Hypothalamus (tissue), 51 donors: ENCODE measurements at places on chromosomes 6 and 20.

DNA sequence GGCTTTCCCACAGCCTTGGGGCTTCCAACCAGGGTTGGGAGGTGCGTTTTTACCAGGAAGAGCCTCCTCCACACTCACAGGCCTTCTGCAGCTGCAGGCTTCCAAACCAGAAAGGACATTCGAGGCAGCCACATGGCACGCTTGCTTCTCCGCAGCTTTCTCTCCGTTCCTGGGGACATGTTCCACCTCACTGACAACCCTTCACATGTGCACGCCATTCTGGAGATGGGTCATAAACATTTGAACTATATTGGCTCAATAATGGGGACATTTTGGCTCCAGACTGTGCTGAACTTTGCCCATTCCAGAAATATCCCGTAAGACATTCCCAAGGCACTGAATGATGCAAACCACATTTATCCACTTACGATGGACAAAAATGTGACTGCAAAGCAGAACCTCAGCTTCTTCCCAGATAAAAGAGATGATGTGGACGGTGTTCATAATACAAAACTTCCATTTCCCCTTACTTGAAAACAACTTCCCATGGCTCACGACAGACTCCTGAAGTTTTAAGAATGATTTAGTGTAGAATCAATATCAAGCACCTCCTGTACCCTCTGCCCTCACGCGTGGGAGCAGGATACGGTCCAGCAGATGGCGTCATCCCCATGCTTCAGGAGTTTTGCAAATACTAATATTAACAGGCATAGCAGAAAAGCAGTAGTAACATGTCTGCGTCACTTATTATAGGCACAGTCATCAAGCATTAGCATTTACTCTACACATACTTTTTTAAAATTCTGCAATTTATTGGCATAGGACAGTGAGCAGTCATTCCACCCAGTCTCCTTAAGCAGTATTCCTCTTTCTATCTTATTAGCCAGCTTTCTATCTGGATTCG, 25.4 kb upstream of the FOXF2 start:
- no peak for DNase-seq

DNA sequence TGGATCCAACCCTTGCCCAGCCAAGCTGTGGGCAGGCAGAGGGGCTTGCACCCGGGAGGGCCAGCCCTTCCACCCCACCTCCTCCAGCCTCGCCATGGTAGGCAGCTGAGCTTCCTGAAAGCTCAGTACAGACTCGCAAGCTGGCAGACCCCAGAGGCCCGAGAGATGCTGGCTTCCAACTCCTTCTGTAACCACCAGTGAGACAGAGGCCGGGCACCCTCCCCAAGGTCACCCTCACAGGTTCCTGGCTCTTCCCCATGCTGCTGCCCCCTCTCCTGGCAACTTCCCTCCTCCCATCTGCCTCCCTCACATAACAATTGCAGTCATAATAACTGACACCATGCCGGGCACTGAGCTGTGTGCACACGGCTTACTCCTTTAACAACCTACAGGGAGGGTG, 26.2 kb upstream of the NOL4L start:
- DNase-seq: no peak

DNA sequence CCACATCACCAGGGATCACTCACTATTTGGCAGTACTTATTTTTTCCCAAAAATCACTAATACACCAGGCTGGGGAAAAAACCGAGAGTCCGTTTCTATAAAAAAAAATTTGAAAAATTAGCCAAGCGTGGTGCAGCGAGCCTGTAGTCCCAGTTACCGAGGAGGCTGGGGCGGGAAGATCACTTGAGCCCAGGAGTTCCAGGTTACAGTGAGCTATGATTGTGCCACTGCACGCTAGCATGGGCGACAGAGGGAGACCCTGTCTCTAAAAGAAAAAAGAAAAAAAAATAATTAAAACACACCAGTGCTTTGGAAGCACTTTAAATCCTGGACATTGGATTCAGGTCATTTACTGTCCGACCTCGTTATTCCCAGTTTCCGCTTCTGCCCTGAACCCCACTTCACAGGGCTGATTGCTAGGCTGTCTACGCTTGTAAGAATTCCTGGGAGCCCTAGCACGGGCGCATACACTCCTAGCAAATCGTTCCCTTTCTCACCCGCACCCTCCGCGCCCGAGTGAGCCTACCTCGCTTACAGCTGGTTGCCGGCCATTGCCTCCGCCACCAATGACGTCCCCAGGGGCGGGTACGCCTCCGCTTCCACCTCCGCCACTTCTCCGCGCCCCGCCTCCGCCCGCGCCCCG, at the start of gene TPMT:
TPMT (minus strand) TSS at position 571 of the 643 bp plus-strand sequence. CDS start 5,950 bp downstream, outside the sequence.
- no peak for DNase-seq

GRCh38 chr20:50788045-50788991, 6.5 kb upstream of the BCAS4 start:
- DNase-seq: no peak

GRCh38 chr6:17107863-17108262, 6.0 kb downstream of the STMND1 start:
- no peak for DNase-seq

DNA sequence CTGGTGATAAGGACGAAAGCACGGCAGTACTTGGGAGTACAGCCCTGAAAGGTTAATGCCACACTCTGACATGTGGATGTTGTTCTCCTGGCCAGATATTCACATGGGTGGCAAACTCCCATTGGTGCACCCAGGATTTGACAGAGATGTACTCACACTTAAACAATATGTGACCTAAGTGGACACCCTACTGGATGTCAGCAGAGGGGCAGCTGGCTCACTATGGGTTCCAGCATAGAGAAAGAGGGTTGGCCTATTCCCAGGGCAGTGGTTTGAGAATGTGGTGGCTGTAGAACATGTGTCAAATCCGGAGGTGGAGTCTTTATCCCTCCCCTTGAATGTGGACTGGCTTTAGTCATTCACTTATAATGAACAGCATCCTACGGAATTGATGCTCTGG, 333.2 kb downstream of the DHX35 start:
- no peak for DNase-seq

- DNase-seq: no peak
These were observed 58.2 kb downstream of the IRF4 start for GRCh38 chr6:449486-450419.

DNA sequence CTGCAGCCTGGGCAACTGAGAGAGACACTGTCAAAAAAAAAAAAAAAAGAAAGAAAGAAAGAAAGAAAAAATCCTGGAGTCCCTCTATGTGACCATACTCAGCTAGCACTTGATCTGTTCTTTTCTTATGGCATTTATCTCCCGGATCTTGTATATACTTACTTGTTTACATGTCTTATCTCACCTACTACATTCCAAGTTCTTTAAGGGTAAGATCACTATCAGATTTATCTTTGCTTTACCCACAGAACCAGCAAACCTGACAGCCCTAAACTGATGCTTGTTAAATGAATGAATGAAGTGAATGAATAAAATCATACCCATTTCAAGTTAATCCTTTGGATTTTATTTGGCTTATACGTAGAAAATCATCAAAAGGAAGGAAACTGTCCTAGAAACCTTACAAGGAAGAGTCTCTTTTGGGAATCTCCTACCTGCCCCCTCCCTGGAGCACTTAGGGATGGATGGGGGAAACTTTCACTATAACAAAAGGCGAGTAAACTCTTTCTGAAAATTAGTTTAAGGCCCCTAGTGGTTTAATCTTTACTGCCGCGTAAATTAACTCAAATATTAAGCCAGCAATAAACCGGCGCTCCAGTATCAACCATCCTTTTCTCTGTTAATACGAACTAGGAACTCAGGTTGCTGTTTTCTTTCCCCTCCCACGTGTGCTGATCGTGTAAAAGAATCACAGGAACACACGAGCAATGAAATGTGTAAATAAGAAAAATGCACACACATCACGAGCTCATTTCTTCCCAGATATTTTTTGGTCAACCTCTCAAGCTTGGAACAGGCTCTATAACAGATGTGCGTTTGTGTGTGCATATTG, 1.3 kb upstream of the UTRN start:
- DNase-seq: no peak

- no peak for DNase-seq
These were observed 657.7 kb downstream of the PHF3 start for GRCh38 chr6:64293298-64293697.

DNA sequence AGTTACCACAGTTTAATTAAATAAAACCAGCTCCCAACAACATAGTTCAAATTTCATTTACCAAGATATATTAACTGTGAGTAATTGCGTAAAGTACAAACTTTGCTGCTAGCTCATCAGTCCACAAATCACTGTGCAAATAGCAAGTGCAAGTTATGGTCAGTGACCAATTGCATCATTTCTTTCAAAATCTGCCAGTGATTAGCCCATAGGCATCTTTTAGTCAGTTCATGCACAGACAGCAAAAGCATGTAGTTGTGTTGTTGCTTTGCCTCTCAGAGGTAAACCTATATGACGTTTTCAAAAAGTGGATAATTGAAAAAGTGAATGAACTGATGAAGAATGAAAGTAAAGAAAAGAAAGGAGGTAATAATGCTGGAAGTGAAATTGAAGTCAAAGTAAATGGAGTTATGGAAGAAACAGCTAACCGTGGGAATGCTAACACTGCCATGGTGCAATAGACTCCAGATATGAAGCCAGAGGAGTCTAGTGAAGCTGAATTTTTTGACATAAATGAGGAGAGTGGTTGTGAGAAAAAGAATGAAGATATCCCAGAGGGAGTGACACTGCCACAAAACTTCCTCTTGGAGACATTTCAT, 36.5 kb downstream of the ENPP1 start:
- DNase-seq: no peak

GRCh38 chr6:91105532-91105931, 518.7 kb upstream of the MAP3K7 start:
- DNase-seq: no peak

- no peak for DNase-seq
These were observed 106.3 kb upstream of the LY86 start for GRCh38 chr6:6482256-6482655.

DNA sequence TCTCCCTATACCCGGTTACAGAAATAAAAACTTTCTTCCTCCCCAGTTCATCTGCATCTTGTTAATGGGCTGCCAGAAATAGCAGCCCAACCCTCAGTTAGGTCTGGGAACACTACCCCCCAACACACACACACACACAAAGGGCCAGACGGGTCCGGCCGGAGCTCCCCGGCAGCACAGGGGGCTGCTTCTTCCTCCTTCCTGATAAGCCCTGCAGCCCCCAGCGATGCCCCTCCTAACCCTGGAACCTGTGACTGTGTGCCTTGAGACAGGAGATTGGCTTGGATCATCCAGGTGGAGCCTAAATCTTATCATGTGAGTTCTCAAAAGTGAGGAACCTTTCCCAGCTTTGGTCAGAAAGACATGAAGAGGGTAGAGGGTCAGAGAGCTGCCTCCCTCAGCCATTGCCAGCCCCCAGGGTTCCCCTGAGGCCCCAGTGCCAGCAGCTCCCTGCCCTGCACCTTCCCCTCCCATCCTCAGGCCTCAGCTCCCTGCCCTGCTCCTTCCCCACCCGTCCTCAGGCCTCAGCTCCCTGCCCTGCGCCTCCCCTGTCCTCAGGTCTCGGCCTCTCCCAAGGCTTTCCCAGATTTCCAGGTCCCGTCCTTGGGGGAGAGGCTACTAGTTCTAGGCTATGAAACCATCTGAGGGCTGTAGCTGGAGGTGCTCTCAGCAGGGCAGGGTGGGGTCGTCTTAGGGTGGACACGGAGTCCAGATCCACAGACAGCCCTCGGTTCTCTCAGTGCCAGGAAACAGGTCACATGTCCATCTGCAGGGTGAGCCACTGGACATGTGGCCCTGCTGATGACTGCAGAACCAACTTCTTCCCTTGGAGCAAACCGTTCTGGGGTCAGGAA, 34.5 kb upstream of the CST7 start:
- DNase-seq: no peak

- DNase-seq: no peak
These were observed 10.5 kb downstream of the NT5E start for GRCh38 chr6:85460154-85460920.

DNA sequence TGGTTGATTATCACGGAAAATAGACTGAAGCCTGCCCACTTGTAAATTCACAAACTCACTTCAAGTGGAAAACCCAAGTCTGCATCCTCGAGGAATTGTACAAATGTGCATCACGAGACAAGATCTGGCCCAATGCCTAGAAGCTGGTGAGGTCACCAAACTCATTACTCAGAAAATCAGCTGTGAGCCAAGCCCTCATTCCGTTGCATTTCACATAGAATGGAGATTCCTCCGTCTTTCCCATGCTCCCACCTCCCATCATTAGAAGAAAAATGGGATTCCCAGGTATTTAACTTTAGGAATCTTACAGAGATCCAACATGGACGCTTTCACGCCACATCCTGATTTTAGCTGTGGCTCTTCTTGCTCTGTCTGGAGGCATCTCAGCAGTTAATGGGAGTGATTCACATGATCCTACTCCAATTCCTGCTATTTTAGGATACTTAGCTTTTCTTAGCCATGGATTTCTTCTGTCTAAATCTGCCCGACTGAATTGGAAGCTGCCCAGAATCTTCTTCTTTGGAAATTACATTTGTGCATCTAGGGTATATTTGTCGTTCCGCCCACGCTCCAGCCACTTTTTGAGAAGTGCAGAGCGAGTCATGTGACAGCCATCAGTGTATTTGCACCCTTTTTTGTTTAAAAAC, 68.7 kb upstream of the STMND1 start:
- DNase-seq: peak; percentile 7

DNA sequence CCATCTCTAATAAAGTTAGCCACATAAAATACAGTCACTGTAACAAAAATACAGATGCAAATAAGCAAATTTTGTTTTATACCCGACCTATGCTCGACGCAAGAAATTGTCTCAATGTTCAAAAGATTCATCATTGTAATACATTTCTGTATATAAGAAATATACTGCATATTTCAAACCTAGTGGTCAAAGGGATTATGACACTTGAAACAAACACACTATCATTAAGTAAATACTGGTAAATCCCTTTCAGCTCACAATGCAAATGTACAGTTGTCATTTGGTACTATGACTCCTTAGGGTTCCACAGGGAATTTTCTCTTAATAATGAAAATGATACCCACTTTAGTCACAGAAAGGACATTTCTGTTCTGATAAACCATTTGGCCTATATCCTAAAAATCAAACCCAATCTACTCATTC, 2.2 kb downstream of the HIVEP2 start:
- DNase-seq: no peak

DNA sequence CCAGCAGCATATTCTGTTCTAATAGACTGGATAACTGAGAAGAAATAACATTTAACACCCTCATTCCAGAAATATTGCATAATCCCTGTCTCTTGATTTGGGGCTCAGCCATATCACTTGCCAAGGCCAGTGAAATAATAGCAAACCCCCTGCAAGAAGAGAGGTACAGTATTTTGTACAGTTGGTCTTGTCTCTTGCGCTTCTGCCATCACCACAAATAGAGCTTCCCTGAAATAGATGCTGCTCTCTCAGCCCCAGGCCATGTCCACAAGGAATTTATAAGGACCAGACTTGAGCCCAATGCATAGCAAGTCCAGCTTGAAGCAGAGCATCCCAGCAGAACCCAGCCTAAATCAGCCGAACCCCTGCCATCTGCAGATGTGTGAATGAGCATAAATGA, 254.0 kb downstream of the GRM1 start:
- no peak for DNase-seq

GRCh38 chr6:71852948-71853347, 33.4 kb upstream of the RIMS1 start:
- no peak for DNase-seq
